ENCODE measurements at places on chromosomes 7 and 10.

GRCh38 chr10:128892005-128892404 lies 575.0 kb upstream of the MGMT start:
- DNase-seq = no peak

- DNase-seq = no peak
Observed at GRCh38 chr7:28121496-28121895, 59.1 kb downstream of the JAZF1 start.

- no peak for DNase-seq
Observed at GRCh38 chr7:148347981-148348380, 242.6 kb upstream of the C7orf33 start.

- DNase-seq = no peak
Observed at GRCh38 chr7:77413861-77414424, 2.2 kb downstream of the GSAP start.

DNA sequence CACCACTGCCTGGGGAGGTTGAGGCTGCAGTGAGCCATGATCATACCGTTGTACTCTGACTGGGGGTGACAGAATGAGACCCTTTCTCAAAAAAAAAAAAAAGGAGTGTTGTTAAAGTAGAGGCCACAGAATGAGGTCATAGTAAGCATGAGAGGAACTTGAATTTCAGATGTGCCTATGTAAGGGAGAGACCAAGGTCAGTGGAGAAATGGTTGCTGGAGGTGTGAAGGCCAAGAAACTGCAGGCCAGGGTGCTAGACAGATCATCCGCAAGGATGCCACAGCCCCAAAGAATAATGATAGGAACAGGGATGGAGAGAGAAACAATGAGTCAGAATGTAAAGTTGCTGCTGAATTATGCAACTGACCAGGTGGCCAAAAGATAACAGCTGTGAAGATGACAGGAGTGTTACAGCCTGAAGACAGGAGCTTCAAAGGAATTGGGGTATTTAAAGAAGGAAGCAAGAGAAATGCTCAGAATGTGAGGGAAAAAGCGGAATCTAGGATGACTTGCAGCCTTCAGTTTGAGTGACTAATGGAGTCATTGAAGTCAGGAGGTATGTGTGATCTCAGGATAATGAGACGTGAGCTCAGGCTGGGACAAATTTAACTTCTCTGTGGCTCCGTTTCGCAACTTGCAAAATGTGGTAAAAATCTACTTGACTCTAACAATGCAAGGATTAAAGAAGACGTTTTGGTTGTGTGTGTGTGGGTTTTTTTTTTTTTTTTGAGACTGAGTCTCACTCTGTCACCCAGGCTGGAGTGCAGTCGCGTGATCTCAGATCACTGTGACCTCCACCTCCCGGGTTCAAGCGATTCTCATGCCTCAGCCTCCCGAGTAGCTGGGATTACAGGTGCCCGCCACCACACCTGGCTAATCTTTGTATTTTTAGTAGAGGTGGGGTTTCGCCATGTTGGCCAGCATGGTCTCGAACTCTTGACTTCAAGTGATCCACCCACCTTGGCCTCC lies 22.2 kb downstream of the TYW1B start:
- no peak for DNase-seq

DNA sequence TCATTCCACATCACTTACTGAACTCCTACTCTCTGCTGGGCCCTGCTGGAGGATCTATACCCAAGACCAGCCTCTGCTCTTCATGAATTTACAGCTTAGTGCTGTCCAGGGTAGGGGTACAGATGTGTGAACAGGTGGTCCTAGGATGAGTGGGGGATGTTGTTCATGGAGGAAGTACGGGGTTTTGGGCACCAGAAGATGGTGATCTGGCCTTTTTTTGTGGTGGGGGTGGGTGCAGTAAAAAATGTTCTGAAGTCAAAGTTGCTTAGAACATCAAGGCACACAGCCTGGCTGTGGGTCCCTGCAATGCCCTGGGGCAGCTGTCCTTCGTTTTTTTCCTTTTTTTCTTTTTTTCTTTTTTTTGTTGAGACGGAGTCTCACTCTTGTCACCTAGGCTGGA lies 34.2 kb upstream of the GNA12 start:
- no peak for DNase-seq

GRCh38 chr7:69645683-69646082 lies 47.4 kb downstream of the AUTS2 start:
- no peak for DNase-seq

DNA sequence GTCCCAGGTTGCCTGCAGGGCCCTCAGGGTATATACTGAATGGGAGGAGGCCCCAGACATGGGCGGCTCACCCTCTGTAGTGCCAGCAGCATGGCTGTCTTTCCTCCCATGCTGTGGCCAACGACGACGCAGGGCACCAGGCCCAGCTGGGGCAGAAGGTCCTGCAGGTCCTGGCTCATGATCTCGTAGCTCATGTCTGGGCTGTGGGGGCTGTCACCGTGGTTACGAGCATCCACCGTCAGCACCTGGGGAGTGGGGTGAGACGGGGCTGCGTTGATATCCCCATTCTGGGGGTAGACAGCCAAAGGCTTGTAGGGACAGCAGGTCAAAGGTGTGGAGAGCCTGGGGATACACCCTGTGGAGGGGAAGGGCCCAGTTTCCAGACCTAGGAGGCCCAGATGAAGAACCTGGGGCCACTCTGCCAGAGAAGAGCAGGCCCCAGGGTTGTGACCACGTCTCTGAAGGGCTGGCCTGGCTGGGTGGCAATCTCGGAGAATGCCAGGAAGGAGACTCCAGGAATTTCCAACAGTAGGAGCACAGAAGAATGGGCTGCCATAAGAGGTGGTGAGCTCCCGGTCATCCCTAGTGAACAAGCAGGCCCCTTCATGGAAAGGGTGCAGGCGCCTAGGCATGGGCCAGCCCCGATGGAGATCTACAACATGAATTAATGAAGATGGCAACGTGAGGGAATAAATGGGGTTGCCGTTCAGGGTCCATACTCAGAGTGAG lies 947 bp downstream of the ABHD11 start:
- no peak for DNase-seq

DNA sequence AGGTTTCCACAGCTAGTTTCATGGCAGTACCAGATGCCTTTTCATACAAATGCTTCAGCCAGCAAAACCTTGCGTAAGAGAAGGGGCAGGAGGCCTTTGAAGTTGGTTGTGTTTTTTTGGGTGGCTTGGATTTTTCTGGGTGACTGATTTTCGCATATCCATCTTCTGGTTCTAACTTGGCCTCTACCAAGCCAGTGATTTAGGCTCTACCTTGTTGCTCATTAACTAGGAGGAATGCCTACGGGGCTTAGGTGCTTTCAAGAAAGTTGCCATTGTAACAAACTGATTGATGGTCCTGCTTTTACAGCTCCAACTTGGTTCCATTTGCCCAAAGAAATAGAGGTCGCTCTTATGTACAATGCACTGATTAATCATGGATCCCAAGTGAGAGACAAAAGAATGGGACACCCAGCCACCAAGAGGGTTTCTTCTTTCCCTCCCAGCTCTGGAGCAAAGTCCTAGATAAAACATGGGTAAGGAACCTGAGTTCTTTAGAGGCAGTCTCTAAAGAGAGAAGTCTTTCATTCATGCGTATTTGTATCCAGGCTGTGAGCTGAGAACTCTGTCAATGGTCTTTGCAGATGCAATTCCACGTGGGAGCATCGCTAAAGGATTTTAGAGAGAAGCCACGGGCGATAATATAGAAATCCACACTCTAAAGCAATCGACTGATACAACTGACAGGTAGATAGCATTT lies 92.1 kb upstream of the FGFR2 start:
- no peak for DNase-seq

- no peak for DNase-seq
Observed at GRCh38 chr10:126391192-126391885, 3.1 kb upstream of the ADAM12 start.

GRCh38 chr10:16491933-16492332 lies 29.7 kb downstream of the C1QL3 start:
- DNase-seq = no peak

- DNase-seq = no peak
Observed at GRCh38 chr7:87091487-87092066, 32.1 kb upstream of the ELAPOR2 start.

DNA sequence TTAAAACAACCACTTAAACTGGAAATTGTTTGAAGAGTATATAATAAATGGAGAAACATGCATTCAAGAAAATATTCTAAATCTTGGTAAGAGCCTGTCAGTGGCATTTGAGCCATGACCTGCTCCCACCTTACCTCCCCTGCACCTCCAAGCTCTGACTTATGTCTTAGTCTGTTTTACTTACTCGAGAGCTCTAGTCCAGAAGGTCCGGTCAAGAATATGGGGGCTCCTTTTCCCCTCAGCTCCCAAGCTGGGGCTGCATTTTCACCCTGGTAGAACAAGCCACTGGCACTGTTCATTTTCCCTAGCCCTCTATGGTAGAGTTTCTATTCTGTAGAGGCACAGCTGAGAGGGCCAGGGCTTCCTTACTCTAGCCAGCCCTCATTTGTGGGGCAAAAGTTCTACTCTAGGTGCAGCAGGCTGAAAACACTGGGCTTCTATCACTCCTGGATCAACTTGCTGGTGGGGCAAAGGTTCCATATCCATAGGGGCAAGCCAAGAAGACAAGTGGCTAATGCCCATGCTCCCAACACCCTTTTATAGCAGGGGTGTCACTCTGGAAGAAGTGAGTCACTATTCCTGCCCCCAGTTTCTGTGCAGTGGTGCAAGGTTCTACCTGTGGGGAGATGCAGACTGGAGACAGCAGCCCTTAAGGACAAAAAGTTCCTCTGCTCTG lies 40.6 kb downstream of the ZNF438 start:
- no peak for DNase-seq

DNA sequence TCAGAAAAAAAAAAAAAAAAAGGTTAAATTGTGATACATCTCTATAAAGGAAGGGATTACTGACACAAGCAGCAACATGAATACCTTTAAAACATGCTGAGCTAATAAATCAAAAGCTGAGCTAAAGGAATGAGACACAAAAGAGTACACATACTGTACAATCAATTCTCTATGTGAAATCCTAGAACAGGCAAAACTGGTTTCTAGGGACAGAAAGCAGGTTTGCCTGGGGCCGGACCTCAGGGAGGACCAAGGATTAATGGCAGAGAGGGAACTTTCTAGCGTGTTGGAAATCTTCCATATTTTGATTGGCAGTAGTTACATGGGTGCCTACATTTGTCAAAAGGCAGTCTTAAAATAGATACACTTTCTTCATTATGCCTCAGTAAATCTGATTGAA lies 52.5 kb downstream of the KLRG2 start:
- peak; percentile 69 for DNase-seq

DNA sequence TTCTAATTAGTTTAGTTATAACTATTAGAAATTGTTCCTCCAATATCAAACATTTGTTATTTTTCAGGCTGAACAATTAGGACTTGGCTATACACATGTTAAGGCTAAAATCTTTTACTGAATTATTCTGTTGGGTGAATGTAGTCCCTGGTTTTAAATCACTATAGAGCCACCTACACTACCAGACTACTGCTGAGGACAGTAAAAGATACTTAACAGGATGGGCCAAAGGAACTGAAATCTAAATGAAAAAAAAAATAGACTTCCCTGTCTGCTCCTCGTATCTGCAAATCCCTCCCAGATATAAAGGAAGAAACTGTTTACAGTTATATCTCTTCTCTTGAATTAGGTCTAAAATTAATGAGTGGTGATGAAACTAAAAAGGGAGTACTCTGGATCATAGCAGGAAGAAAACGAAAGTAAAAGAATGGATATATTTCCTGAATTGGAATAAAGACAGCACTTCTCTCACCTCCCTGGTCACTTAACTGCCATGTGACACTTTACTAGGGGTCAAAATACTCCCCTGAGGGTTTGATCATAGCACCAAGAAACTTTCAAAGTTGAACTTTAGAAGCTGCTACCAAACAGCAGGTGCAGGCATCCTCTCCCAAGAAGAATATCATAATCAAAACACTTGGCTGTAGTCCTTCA lies 12.7 kb downstream of the FBXW4 start:
- no peak for DNase-seq

GRCh38 chr10:86803156-86803555 lies 46.7 kb downstream of the BMPR1A start:
- no peak for DNase-seq

DNA sequence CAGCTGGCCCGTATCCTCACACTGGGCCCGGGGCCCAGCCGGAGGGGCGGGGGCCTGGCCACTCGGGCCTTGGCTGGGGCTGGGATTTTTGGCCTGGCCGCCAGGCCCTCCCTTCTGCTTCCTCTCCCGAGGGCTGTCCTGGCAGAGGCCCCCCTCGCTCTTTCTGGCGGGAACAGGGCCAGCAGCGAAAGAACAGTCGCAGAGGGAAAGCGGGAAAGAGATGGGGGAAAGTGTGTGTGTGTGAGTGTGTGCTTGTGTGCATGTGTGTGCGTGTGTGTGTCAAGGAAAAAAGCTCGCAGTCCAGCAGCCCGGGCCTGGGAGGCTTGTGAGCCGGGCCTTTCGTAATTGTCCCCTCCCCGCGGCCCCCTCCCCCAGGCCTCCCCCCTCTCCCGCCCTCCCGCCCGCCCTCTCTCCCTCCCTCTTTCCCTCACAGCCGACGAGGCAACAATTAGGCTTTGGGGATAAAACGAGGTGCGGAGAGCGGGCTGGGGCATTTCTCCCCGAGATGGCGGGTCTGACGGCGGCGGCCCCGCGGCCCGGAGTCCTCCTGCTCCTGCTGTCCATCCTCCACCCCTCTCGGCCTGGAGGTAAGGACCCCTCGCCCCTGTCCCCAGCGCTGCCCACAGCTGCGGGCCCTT lies at the start of gene ELN:
TSS of gene ELN (plus strand) at position 491 of the 638 bp plus-strand sequence. CDS start at position 506, 15 bp downstream.
- no peak for DNase-seq

GRCh38 chr7:142308918-142309317 lies 51.1 kb upstream of the PRSS58 start:
- no peak for DNase-seq

- DNase-seq = no peak
Observed at GRCh38 chr10:21831986-21832820, 171.3 kb downstream of the DNAJC1 start.

DNA sequence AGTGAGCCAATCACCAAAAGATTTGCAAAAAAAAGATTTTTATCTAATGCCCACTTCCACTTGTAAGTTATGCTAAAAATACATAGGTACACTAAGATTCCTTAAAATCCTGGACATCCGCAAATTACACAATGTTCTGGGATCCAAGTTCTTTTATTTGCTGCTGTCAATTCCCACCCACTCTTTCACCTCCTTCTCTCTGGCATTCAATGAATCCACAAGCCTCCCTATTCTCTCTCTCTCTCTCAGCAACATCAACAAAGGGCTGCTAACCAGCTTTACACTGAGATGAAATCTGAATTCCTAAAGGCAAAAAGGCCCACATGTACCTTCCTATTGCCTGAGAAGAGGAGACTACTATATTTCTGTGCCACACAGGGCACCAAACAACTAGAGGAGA lies 99.9 kb downstream of the ARMH3 start:
- no peak for DNase-seq
